ENCODE measurements at places on chromosomes 3 and 15.

- DNase-seq, result peak; percentile 87
Observed at GRCh38 chr15:29043736-29044502, 158.1 kb downstream of the APBA2 start.

GRCh38 chr3:148100476-148100875, 597.2 kb upstream of the AGTR1 start:
- DNase-seq, result no peak

GRCh38 chr3:190375671-190376070, 12.3 kb upstream of the CLDN16 start:
- no peak for DNase-seq

GRCh38 chr15:69504352-69505040, 51.9 kb downstream of the RPLP1 start:
- no peak for DNase-seq

DNA sequence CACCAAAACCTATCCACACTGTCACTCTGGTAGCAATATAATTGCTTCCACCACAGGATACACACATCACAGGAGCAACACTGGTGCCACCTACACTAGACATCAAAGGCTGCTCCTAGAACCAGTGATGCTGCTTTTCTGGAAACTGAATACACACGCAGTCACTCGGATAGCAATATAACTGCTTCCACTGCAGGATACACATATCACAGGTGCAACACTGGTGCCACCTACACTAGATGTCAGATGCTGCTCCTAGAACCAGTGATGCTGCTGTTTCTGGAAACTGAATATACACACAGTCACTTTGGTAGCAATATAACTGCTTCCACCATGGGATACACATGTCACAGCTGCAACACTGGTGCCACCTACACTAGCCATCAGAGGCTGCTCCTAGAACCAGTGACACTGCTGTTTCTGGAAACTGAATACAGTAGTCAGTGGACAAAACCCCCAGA, 6.9 kb upstream of the TNFSF10 start:
- DNase-seq, result no peak

- DNase-seq, result no peak
Observed at GRCh38 chr15:67095912-67096311, 30.5 kb downstream of the SMAD3 start.

- DNase-seq, result no peak
Observed at GRCh38 chr3:12817343-12817710, 20.8 kb downstream of the CAND2 start.

- peak; percentile 31 for DNase-seq
Observed at GRCh38 chr3:192409838-192410683, 317.3 kb downstream of the FGF12 start.

DNA sequence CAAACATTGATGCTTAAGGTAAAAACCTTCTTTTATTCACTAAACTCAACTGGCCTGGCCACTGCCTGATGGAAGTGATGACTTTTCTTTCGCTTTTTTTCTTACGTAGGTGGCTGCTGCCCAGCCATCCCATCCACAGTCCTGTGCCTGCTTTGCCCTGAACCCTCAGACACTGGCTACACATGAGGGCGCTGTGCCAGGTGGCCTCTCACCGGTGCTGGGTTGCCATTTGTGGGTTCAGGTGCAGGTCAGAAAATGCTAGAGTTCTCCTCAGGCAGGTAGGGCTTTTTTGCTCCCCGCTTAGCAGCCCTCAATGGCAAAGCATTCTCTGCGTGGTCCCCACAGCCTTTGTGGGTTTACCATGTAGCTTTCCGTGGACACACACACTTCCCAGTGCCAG, 88.3 kb upstream of the PRR23E start:
- DNase-seq, result no peak

DNA sequence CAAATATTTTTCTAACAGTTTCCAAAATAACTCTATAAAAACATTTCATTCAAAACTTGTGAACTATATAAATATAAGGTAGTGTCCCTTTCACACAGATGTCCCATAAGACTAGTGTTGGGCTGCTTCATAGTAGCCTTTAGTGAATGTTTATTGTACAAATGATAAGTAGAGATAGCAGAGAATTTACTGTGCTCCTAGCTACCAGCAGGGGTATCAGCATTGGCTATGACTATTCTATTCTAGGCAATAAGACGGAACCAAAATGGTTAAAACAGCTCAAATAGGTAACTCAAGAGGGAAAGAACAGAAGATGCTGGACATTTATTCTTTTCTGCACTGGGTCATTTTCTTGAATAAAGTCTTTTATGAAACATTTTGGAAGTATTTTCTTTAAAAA, 22.6 kb downstream of the SERPINI2 start:
- DNase-seq, result no peak

- no peak for DNase-seq
Observed at GRCh38 chr3:190865419-190865818, 2.9 kb upstream of the GMNC start.

GRCh38 chr3:115340586-115340985, 193.5 kb upstream of the ZBTB20 start:
- no peak for DNase-seq

- DNase-seq, result peak; percentile 32
Observed at GRCh38 chr3:56357266-56357665, 111.0 kb downstream of the ERC2 start.

All from iris pigment epithelial cell (primary cell).